Activated CD8-positive, alpha-beta memory T cell treated with anti-CD3 and anti-CD28 coated beads, Interleukin-2, amount 10 ng/mL, durations not matched to agents 7 days and 5 days (primary cell): ENCODE measurements at places on chromosomes 13 and 19. TPM values are rescaled to one million over a fixed set of nuclear protein-coding genes. Genes with fewer than 3 reads are reported as not detected.

GRCh38 chr13:96214824-96215445, 125.0 kb downstream of the HS6ST3 start:
- no peak overlapping the region for H3K4me3 ChIP-seq
- DNase-seq = no peak
- no peak overlapping the region for H3K27ac ChIP-seq
- no peaks in the 10 kb centered on the region for H3K27me3 ChIP-seq

DNA sequence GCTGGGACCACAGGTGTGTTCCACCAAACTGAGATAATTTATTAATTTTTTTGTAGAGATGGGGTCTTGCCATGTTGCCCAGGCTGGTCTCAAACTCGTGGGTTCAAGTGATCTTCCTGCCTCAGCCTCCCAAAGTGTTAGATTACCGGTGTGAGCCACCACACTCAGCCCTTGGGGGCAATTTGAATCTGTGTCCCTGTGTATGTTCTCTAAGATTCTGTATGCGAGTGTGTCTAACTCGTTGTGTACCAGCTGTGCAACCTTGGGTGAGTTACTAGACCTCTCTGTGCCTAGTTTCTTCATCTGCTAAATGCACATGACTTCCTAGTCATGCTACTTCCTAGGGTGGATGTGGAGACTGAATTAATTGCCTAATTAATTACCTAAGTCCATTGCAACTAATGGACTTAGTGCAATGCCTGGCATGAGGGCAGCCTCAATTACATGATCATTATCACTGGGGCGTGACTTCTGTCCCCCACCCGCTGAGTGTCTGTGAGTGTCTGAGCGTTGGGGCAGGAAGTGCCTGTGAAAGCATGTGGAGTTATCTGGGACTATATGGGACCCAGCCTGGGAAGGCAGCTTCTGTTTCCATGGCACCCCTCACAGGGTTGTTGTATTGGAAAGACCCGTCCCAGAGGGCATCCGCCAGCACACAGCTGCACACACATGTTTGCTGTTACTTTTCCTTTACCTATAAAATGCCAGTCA, 1.8 kb upstream of the NCCRP1 start:
- H3K4me1 ChIP-seq = peaks cover 13% of the 10 kb centered on the region
- no peak overlapping the region for H3K27ac ChIP-seq
- H3K27me3 ChIP-seq = peaks cover 62% of the 10 kb centered on the region

GRCh38 chr13:88736026-88736425, 1064.9 kb downstream of the SLITRK5 start:
- DNase-seq = no peak
- H3K27ac ChIP-seq = no peak overlapping the region
- no peaks in the 10 kb centered on the region for H3K27me3 ChIP-seq
- no peaks in the 10 kb centered on the region for H3K4me1 ChIP-seq
- no peak overlapping the region for H3K4me3 ChIP-seq

DNA sequence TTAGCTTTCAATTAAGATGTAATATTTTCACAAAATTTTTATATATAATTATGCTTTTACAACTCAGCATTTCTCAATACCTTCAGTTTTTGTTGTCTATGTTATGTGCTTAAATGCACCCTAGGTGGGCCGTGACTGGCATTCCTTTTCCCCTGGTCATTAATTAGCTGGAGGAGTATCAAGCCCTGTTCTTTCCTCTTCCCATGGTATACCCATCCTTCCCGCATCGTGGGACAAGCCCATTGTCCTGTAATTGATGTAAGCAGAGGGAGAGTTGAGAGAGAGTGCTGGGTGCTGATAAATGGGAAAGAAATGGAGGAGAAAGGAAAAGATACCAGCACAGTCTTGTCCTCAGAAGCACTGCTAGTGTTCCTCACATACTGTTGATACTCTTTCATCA, 591.7 kb downstream of the GPC6 start:
- no peaks in the 10 kb centered on the region for H3K4me1 ChIP-seq
- H3K4me3 ChIP-seq = no peak overlapping the region
- no peaks in the 10 kb centered on the region for H3K36me3 ChIP-seq
- no peak overlapping the region for H3K27ac ChIP-seq
- peaks cover 4% of the 10 kb centered on the region for H3K27me3 ChIP-seq

DNA sequence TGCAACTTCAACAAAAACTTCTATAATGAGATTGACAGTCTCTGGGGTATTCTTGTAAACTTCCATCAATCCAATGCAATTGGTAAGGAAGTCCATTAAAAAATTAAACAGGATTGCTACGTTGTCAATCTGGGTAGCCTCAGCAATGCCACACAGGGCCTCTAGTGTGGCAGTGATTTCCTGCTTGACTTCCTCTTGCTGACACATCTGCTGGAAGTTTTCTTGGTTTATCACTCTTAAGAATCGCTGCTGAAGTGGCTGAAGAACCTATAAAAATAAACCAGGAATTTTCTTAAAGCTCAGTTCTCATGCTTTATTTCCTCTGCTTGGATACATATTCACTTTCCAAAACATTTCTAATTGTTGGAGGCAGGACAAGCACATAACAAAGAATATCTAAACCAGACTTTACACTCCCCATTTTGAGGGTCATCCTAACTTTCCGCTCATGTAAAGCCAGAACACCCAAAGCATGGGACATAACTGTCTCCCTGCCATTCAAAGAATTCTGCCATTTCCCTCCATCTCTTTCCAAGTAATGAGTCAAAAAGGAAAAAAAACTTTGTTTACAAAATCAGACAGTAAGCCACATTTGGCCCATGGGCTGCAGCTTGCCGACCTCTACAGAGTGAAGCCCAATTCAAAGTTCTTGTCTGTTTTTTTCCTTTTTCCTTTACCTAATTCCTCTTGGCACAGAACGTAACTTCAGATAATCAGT, 23.2 kb upstream of the EEF1AKMT1 start:
- H3K27me3 ChIP-seq = no peaks in the 10 kb centered on the region
- H3K27ac ChIP-seq = peak overlapping the region; percentile 21
- peaks cover 15% of the 10 kb centered on the region for H3K4me1 ChIP-seq
- peaks cover 20% of the 10 kb centered on the region for H3K36me3 ChIP-seq
- no peak for DNase-seq

Gene KLK8
- total RNA-seq = not detected

Gene DLL3
- total RNA-seq = 0.98 TPM

Gene ADAT3
- 11.4 TPM for total RNA-seq

Gene BEST2
- not detected for total RNA-seq

Gene FAAP24
- 9.7 TPM for total RNA-seq

Gene B9D2
- total RNA-seq = 8.2 TPM
